ENCODE measurements at places on chromosomes 5 and 9.

DNA sequence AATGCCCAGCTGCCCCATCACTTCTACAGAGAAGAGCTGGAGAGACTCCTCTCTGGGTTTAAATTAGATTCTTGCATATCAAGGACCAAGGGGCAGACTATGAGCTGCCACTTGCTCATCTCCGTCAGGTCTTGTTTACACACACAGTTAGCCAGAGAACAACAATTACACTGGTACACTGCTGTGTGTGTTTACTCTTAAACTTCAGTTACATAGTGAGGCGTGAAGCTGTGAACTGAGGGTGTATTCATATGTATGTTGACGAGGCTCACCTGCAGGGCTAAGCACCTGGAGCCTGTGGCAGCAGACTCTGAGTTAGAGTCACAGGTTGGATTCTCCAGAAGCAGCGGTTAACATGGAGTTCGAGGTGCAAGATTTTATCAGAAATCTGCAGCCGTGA is 155.4 kb upstream of the ANKH start:
- no peak for DNase-seq

- no peak for DNase-seq
Measured at GRCh38 chr5:177332896-177333260, 18.6 kb downstream of the LMAN2 start.

GRCh38 chr9:100084734-100085133 is 14.1 kb downstream of the ERP44 start:
- DNase-seq = no peak

GRCh38 chr5:144778561-144778960 is 607.9 kb downstream of the KCTD16 start:
- no peak for DNase-seq

DNA sequence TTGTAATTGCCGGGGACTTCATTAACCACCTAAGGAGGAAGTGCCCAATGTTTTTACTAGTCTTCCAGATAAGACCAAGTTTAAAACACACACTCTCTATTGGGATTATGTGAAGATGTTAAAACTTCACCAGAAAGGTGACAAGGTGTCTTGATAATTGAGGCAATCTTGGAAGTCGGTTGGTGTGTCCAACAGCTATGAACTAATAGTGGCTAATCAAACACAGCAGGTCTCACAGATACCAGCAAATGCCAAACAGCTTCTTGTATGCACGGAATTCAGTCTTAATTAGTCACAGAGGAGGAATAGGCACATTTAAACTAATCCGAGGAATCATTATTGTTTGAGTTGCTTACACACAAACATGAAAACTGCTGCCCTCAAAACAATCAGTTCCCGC is 214.5 kb downstream of the SEC61B start:
- no peak for DNase-seq

GRCh38 chr9:16133032-16133431 is 580.2 kb downstream of the CCDC171 start:
- no peak for DNase-seq

Measured in fibroblast of skin of back (primary cell).